ENCODE measurements at places on chromosomes 5 and 9. TPM values are rescaled to one million over a fixed set of nuclear protein-coding genes. Genes with fewer than 3 reads are reported as not detected.

DNA sequence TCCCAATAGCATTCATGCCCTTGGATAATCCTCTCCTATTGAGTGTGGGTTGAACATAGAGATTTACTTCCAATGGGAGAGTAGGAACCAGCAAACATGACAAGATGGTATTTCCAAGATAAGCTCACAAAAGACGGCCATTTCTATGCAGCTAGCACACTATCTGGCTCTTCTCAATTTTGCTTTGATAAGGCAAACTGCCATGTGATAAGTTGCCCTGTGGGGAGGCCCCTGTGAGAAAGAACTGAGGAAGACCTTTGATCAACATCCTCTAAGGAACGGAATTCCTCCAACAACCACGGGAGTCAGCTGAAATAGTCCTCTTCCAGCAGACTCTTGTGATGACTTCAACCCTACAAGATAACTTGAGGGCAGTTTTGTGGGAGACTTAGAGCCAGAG lies 211.9 kb upstream of the TRPM3 start:
- H3K4me3 ChIP-seq, result no peak overlapping the region
- no peaks in the 10 kb centered on the region for H3K4me1 ChIP-seq
- no peaks in the 10 kb centered on the region for H3K27me3 ChIP-seq
- H3K36me3 ChIP-seq, result peaks cover 3% of the 10 kb centered on the region
- DNase-seq, result no peak

PCDHB9 gene
- 15.2 TPM for total RNA-seq

SLC6A19 gene
- not detected for total RNA-seq

DNA sequence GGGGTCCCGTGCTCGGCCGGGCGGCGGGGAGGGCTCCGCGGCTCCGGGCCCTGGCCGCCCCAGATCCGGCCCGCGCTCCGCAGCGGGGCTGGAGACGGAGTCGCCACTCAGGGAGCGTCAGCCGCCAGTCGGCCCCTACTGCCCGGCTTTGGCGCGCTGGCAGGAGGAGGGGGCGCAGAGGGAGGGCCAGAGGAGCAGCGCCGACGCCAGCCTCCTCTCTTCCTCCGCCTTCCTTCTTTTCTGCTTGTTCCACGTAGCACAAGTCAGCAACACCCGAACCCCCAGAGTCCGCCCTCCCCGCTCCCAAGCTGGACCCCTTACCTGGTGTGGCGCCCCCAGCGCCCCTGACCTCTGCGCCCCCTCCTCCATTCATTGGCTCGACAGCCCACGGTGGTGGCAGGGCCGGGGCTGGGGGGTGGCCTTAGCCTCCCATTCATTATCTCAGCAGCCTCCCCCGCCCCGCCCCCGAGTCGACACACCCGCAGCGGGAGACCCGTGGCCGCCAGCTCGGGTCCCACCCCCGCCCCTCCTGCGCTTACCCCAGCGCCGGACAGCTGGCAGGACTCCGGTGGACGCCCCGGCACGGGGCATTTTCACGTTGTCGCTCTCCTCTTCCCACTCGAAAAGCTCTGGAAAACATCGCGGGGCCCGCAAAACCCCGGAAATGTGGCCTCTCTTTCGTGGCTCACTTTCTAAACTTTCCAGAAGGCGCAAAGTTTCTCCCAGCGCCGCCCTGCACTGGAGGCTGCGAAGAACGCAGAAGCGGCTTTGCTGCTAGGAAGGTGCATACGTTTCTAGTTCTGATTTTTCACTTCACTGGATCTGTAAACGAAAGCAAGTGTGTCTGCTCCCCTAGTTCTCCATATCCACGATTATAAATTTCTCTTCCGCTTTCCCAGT lies at the start of gene LPAR1:
Gene LPAR1 (minus strand): TSS at position 140 of the 900 bp plus-strand sequence. CDS start 66,353 bp downstream, outside the sequence.
- peaks cover 5% of the 10 kb centered on the region for H3K27me3 ChIP-seq
- peak within 1 kb of the TSS; percentile 96 for H3K4me3 ChIP-seq
- peak within 1 kb of the TSS; percentile 38 for H3K27ac ChIP-seq
- peaks cover 7% of the 10 kb centered on the region for H3K36me3 ChIP-seq

PKD2L2 gene
- total RNA-seq, result not detected

C5orf58 gene
- total RNA-seq, result 0.28 TPM

DNA sequence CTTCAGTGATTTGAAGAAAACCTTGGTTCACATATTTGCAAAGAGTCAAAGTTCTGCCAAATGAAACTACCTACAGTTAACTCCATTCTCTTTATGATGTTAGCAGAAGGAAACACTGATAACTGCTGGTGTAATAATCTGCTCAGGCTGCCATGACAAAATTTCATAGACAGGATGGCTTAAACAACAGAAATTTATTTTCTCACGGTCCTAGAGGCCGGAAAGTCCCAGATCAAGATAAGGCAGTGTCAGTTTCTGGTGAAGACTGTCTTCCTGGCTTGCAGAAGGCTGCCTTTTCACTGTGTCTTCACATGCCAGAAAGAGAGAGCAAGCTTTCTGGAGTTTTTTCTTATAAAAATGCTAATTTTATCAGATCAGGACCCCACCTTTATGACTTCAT lies 102.4 kb upstream of the PARP8 start:
- DNase-seq, result no peak
- H3K27ac ChIP-seq, result no peak overlapping the region
- H3K36me3 ChIP-seq, result no peaks in the 10 kb centered on the region
- no peak overlapping the region for H3K4me3 ChIP-seq

GRCh38 chr5:61311056-61311610 lies 20.9 kb upstream of the ZSWIM6 start:
- peaks cover 11% of the 10 kb centered on the region for H3K4me1 ChIP-seq
- H3K36me3 ChIP-seq, result no peaks in the 10 kb centered on the region
- H3K27ac ChIP-seq, result no peak overlapping the region
- no peak for DNase-seq
- no peak overlapping the region for H3K4me3 ChIP-seq

IFNK gene
- not detected for total RNA-seq

TMCO6 gene
- total RNA-seq, result 22.7 TPM

DNA sequence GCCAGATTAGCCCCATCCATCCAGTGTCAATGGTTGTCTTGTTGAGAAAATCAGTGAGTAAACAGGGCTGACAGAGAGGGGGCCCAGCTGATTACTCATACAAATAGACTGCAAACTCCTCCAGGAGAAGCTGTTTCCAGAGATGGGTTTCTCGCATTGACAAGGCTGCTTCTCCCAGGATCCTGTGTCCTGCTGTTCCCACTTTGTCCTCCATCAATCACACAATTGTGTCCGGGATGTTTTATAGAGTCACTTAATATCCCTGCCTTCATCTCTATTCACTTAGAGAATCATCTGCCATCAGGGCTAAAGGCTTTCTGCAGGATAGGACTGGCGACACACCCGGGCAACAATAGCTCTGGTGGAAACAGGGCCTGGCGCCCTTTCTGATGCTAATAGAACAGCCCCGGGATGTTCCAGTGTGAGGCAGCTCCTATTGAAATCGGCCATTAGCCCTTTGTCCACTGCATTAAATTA lies 71.7 kb upstream of the TBCA start:
- DNase-seq, result no peak
- no peak overlapping the region for H3K27ac ChIP-seq
- peaks cover 43% of the 10 kb centered on the region for H3K27me3 ChIP-seq
- no peak overlapping the region for H3K4me3 ChIP-seq
- H3K4me1 ChIP-seq, result peaks cover 33% of the 10 kb centered on the region

- no peak for DNase-seq
- H3K36me3 ChIP-seq, result no peaks in the 10 kb centered on the region
- H3K27ac ChIP-seq, result no peak overlapping the region
- H3K27me3 ChIP-seq, result no peaks in the 10 kb centered on the region
- no peaks in the 10 kb centered on the region for H3K4me1 ChIP-seq
Observed at GRCh38 chr5:124180299-124180874, 566.1 kb downstream of the ZNF608 start.

DNA sequence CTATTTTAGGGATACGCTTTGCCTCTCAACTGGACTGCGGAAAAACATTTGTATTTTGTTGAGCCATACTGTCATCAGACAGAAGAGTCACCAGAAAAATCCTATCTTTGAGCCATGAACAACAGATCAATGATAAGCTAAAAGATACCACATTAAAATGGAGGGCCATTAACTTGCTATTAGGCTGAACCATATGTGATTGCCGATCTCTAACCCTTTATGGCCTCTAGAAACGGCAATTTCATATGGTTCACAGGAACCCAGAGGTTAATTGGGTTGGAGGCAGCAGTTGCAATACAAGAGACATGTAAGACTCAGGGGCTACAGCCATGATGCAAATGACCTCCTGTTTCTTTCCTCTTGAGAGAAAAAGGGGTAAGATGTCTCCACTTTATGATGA lies 69.8 kb downstream of the MYO10 start:
- no peak for DNase-seq
- H3K27ac ChIP-seq, result no peak overlapping the region
- H3K36me3 ChIP-seq, result peaks cover 5% of the 10 kb centered on the region
- no peak overlapping the region for H3K4me3 ChIP-seq
- H3K4me1 ChIP-seq, result peaks cover 36% of the 10 kb centered on the region
